AG09309 (cell line): ENCODE measurements at places on chromosomes 5 and 9.

- no peak for DNase-seq
These were observed 501.3 kb upstream of the RORB start for GRCh38 chr9:73995836-73996235.

GRCh38 chr5:130109152-130109551 is 204.9 kb downstream of the CHSY3 start:
- DNase-seq: peak; percentile 8

DNA sequence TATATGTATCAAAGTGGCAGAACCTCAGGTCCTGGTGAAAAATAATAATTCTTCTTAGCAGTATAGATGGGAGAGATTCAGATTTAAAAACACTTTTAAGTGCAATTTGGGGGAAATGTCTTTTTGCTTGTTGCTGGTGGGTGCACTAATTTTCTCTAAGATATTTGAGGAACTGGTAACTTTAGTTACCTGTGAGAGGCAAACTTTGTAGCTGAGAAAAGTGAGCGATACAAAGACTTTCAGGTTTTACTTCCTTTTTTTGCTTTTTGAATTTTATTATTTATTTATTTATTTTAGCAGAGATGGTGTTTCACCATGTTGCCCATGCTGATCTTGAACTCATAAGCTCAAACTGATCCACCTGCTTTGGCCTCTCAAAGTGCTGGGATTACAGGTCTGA is 303.1 kb upstream of the PTGER4 start:
- no peak for DNase-seq

GRCh38 chr9:36576866-36577265 is 4.2 kb downstream of the MELK start:
- no peak for DNase-seq

- no peak for DNase-seq
These were observed 64.8 kb downstream of the COL27A1 start for GRCh38 chr9:114220061-114220541.

- DNase-seq: no peak
These were observed 122.0 kb downstream of the DRD1 start for GRCh38 chr5:175321927-175322532.

- DNase-seq: no peak
These were observed 406.6 kb downstream of the MAT2B start for GRCh38 chr5:163912046-163912445.

- no peak for DNase-seq
These were observed 20.4 kb upstream of the RFK start for GRCh38 chr9:76414661-76415060.

DNA sequence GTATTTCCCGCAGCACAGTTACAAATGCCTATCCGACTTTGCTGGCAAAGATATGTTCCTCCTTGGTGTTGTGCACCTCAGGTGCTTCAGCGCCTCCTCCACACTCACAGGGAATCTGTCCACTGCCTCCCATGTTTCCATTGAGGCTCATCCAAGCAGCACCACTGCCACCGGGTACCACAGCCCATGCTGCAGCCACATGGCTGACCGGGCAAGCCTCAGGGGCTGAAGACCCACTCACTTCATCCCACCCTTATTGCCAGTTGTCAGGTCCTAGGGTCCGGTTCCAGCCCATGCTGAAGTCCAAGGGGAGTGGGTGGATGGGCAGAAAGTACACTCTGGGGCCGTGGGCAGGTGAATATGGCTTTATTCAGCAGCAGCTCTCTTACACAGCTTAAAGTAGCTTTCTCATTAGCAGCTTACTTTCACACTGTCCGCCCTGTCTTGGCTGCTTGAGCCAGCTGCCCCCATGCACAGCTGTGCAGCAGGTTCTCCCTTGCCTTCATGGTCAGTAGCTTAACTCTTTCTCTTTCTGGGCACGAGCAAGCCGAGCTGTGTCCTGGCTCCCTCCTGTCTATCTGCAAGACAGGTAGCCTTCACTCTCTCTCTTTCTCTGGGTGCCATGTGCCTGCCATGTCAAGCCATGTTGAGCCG is 1052.3 kb downstream of the PTPRD start:
- no peak for DNase-seq

DNA sequence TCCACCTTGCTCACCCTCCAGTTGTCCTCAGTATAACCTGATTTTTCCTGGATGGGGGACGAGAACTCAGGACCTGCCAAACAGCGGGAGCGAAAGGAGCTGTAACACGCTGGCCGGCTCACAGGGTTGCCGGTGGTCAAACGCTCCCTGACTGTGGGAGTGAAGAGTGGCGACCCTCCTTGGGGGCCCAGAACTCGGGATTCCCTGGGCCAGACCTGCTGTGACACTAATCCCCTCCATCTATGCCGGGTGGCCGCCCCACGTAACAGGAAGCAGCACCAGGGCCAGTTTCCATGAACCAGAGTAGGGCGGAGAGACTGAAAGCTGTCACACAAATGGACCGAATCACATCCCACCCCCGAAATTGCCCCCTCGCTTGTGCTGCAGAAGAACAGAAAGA is 1809.2 kb upstream of the ACO1 start:
- DNase-seq: no peak

- no peak for DNase-seq
These were observed 146.4 kb upstream of the ZNF366 start for GRCh38 chr5:72653586-72653985.

GRCh38 chr9:33884856-33885701 is 68.1 kb downstream of the UBE2R2 start:
- DNase-seq: no peak

- DNase-seq: no peak
These were observed 6.9 kb downstream of the FAM163B start for GRCh38 chr9:133602277-133602676.

GRCh38 chr5:163460562-163461171 is at the start of gene HMMR:
Gene HMMR (plus strand): TSS chr5:163460632. CDS start chr5:163460693, 61 bp downstream.
- no peak for DNase-seq

DNA sequence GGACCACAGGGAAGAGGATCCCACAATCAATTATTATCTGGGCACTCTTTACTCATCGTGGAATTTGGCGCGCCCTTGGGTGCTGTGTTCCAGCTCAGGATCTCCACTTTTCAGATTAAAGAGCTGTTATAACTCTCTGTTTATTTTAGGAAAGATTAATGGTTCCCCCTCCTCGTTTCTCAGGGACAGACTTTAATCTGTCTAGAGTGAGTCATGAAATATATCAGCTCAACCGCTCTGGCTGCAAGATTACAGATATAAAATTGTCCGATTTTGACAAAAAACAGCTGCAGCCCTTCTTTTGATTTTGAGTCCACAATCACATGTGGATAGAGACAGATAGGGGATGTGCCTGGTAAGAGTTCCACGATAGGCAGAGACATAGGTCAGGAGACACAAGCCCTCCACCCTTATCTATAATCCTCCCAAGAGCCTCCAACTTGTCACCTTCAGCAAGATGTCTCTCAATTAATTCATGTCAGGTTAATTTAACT is 77.6 kb upstream of the ANKRD55 start:
- DNase-seq: no peak

GRCh38 chr5:68653471-68653870 is 437.9 kb downstream of the PIK3R1 start:
- no peak for DNase-seq

DNA sequence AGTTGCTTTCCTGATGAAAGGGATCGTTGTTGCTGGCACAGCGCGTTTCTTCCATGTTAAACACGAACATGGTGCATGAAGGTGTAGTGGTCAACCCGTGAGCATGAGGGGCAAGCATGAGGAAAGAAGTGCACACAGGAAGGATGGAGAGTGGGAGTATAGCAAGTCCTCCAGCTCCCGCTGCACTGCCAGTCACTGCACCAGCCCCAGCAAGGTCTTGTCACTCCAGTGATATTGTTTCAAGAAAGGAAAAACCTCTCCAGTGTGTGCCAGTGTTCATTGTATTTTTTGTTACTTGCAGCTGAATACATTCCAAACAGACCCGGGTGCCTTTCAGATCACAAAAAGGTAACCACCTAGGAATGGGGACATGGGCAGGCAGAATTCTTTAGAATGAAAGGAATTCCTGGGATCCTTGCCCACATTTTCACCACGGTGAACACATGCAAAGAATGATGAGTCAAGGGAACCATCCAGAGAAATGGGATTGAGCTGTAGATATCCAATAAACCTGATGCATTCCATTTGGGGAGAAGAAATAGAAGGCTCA is 186.3 kb downstream of the AOPEP start:
- no peak for DNase-seq

- DNase-seq: no peak
These were observed 2.1 kb upstream of the NIPBL start for GRCh38 chr5:36874465-36874864.

DNA sequence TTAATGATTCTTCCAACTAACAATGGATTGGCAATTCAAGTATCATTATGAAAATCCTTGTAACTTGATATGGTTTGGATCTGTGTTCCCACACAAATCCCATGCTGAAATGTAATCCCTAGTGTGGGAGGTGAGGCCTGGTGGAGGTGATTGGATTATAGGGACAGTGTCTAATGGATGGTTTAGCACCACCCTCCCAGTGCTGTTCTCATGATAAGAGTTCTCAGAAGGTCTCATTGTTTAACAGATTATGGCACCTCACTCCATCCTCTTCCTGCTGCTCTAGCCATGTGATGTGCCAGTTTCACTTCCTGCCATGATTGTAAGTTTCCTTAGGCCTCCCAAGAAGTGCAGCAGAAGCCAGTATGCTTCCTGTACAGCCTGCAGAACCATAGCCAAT is 1116.2 kb upstream of the EDIL3 start:
- no peak for DNase-seq

- DNase-seq: no peak
These were observed 21.0 kb downstream of the SKIC3 start for GRCh38 chr5:95533761-95534160.

DNA sequence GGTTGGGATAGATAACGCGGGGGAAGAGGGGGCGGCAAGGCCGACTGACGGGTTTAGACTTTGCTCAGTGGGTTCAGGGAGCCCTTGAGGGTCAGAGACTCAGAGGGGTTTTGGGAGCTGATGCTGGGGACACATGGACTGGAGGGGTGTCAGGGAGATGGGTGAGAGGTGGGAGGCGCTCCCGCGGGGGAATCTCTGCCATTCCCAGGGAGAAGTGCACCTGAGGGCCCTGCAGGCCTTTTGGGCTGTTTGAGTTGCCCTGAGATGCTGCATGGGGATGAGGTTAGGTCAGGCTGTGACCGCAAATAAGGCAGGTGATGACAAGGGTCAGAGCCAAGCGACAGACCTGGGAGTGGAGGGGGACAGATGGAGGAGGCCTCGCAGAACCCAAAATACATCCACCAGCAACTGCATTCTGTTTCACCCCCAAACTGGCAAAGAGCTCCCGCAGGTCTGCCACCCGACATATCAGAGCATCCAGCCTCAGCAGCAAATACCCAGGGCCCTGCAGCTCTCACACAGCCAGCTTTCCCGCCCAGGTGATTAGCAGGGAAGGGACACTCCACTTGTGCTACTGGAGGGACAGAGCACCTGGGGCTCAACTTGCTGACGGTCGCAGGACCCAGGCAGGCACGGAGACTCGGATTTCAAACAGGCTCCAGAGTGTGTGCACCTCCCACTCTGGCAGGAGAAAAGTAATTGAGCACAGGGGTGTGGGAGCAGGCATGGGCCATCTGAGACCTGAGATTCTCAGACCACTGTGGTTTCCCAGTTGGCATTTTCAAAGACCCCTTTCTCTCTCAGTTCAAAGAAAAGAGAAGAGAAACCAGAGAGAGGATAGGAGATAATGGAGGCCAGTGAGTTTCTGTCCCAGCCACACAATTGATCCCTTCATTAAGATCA is 26.4 kb downstream of the TMOD1 start:
- no peak for DNase-seq

- peak; percentile 10 for DNase-seq
These were observed 1.0 kb downstream of the URM1 start for GRCh38 chr9:128372188-128372641.

GRCh38 chr9:135671591-135672041 is 8.5 kb downstream of the LCN9 start:
- no peak for DNase-seq

DNA sequence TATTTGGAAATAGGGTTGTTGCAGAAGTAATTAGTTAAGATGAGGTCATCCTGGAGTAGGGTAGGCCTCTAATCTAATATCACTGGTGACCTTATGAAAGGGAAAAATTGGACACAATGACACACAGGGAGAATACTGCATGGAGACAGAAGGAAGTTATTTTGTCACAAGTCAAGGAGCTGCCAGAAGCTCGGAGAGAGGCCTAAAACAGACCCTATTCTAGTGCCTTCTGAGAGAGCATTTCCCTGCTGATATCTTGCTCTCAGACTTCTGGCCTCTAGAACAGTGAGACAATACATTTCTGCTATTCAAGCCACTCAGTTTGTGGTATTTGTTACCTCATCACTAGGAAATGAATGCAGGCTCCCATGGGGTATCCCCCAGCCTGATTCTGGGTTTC is 332.9 kb downstream of the CSNK1G3 start:
- DNase-seq: no peak

- DNase-seq: no peak
These were observed 223.6 kb downstream of the MLLT3 start for GRCh38 chr9:20398536-20399338.

GRCh38 chr5:17896605-17897004 is 262.3 kb downstream of the TAF11L14 start:
- no peak for DNase-seq

DNA sequence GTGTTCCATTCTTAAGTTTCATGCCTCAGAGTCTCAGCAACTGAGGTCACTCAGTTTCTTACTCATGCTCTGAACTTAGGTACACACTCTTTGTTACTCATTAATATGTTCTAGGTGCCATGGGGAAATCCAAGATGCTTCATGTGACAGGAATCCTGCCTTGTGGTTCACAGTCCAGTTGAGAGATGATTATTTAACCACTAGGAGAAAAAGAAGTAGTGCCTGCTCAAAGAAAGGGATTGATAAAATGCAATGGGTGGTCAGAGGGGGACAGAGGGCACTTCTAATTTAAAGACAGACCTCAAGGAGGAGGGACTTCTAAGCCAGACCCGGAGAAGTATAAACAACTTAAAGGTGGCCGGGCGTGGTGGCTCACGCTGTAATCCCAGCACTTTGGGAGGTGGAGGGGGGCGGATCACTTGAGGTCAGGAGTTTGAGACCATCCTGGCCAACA is 69.0 kb downstream of the UGCG start:
- peak; percentile 91 for DNase-seq

- no peak for DNase-seq
These were observed 141.4 kb downstream of the MED10 start for GRCh38 chr5:6236858-6237481.

DNA sequence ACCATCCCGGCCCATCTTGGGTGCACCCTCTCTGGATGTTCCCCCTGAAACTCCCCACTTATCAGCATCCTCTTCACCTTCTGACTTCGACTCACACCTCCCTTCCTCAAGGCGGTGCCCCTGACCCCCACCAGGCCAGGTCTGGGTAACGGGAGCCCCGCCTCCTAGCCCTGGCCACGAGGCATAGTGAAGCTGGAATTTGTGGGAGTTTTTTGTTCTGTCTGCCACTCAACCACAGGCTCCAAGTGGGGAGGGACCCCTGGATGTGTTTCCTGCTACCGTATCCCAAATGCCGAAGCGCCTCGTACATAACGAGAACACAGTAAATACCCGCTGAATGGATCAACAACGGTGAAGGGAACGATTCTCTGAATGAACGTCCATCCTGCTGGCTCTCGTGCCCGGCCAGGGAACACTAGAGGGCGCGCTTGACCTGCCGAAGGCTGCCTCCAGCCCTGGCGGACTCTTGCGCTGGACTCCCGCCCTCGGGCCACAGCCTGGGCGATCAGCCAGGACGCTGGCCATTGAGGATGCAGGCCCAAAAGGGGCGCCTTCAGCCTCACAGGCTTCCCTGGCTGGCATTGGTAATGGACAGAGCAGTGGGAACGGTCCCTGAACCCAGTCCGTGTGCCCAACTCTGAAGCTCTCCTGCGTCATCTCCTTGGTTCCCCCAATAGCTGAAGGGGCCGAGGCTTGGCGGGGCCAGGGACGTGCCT is 47.3 kb upstream of the PHYKPL start:
- DNase-seq: peak; percentile 23

GRCh38 chr5:179113945-179114641 is 53.9 kb downstream of the ZNF354C start:
- no peak for DNase-seq
